ENCODE measurements at places on chromosomes 3 and 15.

DNA sequence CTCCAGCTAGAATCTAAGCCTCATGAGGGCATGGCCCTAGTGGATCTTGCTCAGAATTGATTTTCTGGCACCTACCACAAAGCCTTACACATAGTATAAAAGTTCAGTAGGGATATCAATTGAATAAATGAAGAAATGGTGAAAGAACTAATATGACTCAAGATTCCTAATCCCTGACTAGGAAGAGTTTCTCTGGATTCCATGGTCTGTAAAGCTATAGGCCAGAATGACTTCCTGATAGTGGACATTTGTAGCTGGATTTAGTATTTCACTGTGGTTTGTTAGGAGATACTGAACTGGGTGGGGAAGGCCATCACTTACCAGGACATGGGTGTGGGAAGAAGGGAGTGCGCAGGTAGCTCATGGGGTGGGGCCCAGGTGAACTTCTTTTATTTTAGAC lies 168.9 kb downstream of the RAP2B start:
- no peak for DNase-seq

GRCh38 chr3:23270423-23270822 lies 67.3 kb downstream of the UBE2E2 start:
- no peak for DNase-seq

- no peak for DNase-seq
Observed at GRCh38 chr15:73495181-73495580, 52.2 kb downstream of the REC114 start.

DNA sequence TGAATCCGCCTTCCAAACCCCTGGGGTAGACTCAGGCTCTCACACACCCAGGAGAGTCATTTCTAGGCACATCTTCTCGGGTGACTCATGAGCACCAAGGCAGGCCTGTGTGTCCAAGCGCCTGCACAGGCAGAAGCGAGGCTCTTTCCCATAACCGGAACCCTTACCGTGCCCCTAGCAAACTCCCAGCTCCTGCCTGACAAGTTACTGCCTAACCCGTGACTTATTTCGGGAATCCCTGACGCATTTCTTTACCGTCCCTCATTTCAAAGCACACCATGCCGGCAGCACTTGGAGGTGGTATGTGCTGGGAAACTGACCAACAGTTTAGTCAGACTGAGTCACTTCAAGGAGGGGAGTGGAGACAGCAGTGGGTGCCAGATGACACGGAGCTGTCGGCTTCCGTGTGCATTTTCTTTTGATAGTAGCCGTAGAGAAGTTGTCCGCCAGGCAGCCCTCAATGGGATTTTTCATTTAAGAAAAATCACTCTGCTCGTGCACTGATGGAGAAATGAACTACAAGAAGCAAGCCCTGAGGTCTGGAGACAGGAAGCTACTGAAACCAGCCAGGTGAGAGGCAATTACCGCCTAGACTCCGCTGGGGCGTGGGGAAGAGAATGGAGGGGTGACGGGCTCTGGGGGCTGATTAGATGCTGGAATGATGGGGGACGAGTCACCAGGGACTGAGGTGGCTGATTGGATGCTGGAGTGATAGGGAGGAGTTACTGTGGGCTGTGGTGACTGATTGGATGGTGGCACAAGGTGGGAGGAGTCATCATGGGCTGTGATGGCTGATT lies 17.3 kb upstream of the HRH1 start:
- DNase-seq, result no peak

- DNase-seq, result no peak
Observed at GRCh38 chr3:50221411-50222168, 14.4 kb upstream of the GNAI2 start.

DNA sequence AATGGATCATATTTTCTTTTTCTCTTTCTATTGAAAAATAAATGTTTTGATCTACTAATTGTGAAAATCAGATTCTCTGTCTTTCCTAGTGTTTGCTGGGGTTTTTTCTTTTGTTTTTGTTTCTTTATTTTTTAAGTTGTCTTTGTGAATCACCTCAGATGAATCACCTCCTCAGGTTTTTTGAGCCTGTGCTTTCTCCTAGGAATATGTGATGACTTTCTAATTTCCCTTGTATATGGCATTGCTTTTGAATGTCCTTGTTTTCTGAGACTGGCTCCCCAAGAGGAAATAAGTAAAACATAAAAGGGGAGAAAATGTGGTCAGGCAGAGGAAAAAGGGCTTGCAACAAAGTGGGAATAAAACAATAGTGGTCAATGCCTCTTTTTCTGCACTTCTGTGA lies 750.0 kb downstream of the ZPLD1 start:
- no peak for DNase-seq

- DNase-seq, result no peak
Observed at GRCh38 chr3:135261916-135262315, 466.9 kb downstream of the EPHB1 start.

DNA sequence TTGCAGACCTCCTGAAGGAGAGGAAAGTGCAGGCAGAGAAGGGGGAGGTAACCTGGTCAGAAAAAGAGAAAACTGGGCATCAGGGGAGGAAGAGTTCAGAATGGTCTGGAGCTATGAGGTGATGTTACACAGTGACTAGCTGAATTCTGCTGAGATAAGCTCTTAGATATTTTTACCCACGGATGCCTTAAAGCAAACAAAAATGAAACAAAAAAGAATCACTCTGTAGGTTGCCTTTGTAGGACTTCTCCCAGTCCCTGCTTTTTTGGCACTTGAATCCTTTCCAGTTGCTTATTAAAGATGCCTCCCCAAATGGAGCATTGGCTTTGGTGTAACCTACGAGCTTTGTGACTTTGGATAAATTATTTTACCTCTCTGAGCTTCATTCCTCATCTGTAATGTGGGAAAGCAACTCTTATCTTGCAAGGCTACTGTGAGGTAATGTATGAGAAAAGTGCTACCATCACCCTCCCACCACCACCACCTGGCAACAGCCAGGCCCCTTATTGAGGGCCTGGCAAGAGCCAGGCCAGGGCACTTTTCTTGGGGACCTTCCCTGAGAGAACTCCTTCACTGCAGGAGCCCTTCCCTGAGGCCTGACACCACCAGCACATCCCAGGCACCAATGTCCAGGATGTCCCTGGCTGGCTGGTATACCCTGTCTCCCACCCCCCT lies 2.7 kb downstream of the CCR1 start:
- no peak for DNase-seq

DNA sequence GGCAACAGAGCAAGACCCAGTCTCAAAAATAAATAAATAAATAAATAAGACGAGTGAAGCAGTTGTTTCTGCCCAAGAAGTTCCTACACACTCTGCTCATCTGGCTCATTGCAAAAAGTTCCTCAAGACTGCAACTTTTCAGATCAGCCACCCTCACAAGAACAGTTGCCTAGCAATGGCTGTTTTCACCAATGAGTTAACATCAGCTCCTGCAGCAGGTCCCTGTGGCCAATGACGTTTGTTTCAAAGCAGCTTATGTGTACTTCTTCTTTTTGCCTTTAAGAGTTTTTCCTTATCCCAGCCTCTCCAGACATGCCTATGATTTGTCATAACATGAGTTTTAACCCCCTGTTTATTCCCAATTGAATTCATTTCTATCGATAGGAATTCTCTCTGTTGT lies 118.4 kb upstream of the SPRED1 start:
- DNase-seq, result no peak

- DNase-seq, result no peak
Observed at GRCh38 chr15:90906181-90906849, 3.2 kb downstream of the MAN2A2 start.

- no peak for DNase-seq
Observed at GRCh38 chr3:28343144-28343543, 5.4 kb upstream of the ZCWPW2 start.

- DNase-seq, result no peak
Observed at GRCh38 chr15:90210593-90210992, 9.5 kb downstream of the SEMA4B start.

- DNase-seq, result no peak
Observed at GRCh38 chr15:51494411-51495314, 127.9 kb downstream of the DMXL2 start.

GRCh38 chr3:168476360-168476980 lies 380.7 kb upstream of the GOLIM4 start:
- DNase-seq, result no peak

DNA sequence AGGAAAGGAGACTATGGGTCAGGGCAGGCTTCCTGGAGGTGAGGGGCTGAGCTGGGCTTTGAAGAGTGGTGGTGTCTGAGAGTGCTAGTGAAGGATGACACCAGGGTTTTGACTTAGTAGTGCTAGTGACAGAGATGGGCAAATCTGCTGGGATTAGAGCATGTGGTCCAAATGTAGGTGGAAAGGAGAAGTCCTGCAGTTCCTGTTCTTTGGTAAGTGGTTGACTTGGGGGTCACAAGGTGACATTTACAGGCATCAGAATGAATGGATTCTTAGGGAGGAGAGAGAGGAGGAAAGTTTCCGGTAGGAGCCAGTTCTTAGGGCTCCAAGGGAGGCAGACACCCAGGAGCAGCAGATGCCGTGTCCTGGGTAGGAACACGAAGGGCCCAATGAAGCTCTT lies 796 bp upstream of the DOCK3 start:
- no peak for DNase-seq

DNA sequence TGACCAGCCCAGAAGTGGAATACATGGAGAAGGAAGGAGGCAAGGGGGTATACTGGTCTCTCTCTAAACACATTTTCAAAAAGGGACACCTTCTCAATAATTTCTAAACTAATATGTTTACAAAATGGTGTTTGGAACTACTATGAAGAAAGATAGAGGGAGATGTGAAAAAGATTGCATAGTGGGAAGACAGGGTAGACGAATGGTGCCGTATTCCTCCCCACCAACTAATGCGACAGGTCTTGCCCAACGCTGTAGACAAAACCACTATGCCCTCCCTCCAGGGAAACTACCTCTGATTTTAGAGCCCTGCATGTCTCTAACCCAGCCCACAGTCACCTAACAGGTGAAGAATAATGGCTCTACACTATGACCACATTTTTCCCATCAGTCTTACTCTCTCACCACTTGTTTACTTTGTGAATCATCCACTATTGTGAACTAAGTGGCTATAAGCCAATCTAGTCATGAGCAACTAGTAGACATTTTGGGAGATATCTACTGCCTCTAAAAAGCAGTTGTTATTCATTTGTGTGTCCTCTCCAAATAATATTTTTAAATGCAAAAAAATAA lies 108.2 kb upstream of the UBE2E2 start:
- DNase-seq, result no peak

GRCh38 chr3:45641756-45642155 lies 47.2 kb downstream of the LIMD1 start:
- no peak for DNase-seq

GRCh38 chr3:30098243-30098642 lies 508.2 kb upstream of the TGFBR2 start:
- DNase-seq, result no peak

DNA sequence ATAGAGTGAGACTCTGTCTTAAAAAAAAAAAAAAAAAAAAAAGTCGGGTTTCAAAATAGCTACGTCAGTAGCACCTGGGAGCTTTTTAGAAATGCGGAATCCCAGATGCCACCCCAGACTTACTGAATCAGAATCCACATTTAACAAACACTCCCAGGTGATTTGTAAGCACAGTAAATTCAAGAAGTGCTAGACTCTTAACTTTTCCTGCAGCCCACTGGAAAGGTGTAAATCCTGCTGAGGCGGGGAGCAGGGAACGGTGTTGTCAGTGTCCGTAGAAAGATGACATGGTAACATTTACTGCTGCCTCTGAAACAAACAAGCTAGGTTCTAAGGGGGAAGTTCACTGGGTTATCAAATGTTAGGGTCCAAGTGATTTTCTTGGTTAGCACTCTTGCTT lies 2.4 kb upstream of the AKAP13 start:
- DNase-seq, result no peak

DNA sequence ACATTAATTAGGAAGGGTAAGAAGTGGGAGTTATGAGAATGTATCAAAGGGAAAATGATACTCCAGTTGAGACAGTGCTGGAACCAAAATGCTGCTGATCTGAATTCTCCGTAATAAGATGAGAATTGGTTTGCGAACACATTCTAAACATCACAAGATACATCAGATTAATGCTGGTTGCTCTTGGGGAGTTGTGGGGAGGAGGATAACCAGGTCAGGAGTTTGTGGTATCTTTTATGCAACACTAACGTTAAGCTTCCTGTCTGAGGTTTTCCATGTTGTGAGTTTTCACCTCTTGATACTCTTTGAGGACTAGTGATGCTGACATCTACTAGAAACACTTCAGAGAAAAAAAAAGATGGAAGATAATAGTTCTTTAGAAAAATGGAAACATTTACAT lies 47.2 kb downstream of the PPARG start:
- DNase-seq, result no peak

DNA sequence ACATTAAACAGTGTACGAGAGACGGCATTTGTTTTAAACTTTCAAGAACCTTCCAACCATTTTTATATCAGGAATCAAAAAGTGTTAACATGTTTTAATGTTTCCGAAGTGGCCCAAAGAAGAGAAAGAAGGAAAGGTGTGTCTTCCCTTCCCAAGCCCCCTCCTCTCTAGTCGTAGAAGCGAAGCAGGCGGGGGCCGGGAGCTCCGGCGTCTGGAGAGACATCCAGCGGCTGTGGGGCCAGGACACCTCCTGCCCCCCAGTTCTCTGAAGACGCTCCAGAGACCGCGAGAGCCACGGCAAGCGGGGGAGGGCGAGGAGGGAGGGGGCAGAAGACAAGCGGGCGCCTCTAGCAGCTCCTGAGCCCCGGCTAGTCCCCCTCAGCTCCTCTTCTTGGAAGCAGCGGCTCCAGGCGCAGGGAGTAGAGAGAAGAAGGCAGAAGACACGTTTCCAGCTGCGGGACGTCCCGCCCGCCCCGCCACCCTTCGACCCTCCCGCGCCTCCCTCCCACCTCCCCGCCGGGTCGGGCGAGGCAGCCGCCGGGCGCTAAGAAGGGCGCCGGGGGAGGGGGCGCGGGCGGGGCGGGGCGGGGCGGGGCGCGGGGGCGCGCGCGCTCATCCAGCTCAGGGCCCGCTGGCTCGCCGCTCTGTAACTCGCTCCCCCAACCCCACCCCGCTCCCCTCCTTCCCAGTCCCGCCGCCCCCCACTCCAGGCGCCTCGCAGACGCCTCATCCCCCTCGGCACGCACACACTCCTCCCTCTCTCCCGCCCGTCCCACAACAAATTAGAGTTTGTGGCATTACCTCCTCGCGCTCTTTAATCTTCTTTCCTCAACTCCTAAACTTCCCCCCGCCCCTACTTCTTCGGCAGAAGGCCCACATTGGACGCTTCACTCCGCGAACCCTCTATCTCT lies at the start of gene ZBTB20:
Gene ZBTB20, minus strand, starts transcription at position 871 of the 911 bp plus-strand sequence.
- no peak for DNase-seq

GRCh38 chr3:56806407-56806806 lies 4.7 kb upstream of the ARHGEF3 start:
- DNase-seq, result no peak

- DNase-seq, result no peak
Observed at GRCh38 chr15:76460871-76461270, 124.3 kb downstream of the ISL2 start.

DNA sequence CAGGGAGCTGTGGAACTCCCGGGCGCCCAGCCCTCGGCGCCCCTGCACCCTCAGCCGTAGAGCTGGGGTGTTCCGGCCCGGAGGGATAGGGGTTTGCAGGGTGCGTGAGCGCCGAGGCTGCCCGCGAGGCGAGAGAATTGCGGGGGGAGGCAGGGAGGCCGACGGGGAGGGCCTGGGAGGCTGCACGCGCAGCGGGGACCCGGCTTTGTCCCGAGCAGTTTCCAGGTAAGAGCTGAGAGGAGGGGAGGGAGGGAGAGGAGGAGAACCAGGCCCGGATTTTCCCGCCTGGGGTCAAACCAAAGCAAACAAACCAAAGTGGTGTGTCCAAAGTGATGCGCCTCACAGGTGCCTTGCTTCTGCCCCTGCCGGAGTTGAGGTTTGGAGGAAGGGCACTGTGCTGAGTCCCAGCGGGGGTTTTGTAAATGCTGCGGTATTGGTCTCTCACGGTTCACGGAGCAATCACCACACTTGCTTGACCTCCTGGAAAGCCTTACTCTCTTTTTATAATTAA lies 146.4 kb downstream of the TJP1 start:
- DNase-seq, result peak; percentile 74

- DNase-seq, result no peak
Observed at GRCh38 chr3:187958432-187959003, 195.4 kb upstream of the LPP start.

All from mesenteric fat pad (tissue), 1 donor.